ENCODE measurements at places on chromosomes 2 and 18. TPM values are rescaled to one million over a fixed set of nuclear protein-coding genes. Genes with fewer than 3 reads are reported as not detected.

DNA sequence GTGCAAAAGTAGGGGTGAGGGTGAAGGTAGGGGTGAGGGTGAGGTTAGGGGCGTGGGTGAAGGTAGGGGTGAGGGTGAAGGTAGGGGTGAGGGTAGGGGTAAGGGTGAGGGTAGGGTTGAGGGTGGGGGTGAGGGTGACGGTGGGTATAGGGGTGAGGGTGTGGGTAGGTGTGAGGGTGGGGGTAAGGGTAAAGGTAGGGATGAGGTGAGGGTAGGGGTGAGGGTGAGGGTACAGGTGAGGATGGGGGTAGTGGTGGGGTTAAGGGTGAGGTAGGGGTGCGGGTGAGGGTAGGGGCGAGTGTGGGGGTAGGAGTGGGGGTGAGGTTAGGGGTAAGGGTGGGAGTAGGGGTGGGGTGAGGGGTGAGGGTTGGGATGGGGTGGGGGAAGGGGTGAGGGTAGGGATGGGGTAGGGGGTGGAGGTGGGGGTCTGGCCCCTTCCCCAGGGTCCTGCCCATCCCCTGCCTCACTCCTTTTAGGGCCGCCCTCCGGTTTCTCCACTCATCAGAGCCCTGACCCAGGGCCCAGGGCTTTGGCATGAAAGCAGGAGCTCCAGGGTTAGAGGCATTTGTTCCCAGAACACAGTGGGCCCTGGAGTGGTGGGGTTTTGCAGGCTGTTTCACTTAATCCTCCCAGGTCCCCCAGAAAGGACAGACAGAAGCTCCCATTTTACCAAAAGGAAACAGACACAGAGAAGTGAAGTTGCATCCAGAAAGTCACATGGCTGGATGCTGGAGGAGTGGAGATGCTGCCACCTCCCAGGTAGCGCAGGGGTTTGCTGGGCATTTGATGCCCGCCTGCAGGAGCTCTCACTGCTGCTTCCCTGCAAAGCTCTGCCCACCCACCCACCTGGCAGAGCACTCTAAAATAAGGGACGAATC lies 26.9 kb downstream of the SNORC start:
- DNase-seq = no peak

GRCh38 chr2:144146876-144147275 lies 373.0 kb downstream of the ZEB2 start:
- no peak for DNase-seq

DNA sequence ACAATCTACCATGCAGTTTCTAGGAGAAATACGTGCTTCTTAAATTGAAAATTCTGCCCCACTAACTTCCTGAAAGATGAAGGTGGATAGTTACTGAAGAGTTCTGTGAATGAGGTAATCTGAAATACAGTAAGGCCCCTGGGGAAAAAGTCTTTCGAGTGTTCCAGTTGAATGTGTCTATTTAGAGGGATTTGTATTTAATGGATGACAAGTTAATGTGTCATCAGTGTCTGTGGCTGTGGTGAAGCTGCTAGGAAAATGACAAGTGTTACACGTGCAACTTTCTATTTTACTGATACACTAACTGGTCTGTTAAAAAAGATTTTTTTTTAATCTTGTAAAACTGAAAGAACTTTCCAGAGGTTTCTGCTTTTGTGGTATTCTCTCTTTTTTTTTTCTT lies 384.6 kb downstream of the STK39 start:
- DNase-seq = no peak

NEDD4L gene
- 283 TPM for total RNA-seq

LBX2 gene
- total RNA-seq = not detected

WNT10A gene
- total RNA-seq = 0.27 TPM

All from transverse colon (tissue), 4 donors.